ENCODE measurements at places on chromosomes 3 and 15.

DNA sequence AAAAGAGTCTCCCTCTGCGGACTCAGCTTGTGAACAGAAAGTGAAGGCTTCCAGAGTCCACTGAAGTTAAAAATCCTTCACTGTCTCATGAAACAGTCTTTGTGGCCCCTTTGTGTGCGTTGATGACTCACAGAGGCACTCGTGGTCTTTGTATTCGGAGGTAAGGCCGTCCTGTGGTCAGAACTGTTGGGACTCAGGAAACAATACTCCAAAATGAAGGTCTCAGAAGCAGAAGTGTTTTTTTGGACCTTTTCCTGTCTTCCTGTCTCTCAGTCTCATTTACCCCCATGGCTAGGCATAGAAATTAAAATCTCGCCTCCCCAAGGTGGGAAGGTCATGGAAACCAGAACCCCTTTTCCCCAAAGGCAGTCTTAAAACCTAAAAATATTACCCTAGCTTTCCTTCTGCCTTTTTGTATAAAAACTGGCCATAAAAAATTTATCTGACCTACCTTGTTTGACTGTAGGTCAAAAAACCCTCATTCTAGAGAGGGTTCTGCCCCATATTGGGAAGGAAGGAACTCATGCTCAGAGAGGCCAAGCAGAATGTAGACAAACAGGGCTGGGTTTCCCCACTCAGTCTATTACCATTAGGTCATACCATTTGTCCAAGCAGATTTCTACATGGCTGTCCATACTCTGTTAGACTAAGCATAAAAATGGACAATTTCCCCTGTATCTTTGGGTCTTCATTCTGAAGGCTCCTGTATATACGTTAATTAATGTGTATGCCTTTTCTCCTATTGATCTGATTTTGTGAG is 19.1 kb upstream of the EPB42 start:
- DNase-seq, result no peak

- no peak for DNase-seq
These were observed 255.4 kb upstream of the UBE2E1 start for GRCh38 chr3:23550402-23550801.

DNA sequence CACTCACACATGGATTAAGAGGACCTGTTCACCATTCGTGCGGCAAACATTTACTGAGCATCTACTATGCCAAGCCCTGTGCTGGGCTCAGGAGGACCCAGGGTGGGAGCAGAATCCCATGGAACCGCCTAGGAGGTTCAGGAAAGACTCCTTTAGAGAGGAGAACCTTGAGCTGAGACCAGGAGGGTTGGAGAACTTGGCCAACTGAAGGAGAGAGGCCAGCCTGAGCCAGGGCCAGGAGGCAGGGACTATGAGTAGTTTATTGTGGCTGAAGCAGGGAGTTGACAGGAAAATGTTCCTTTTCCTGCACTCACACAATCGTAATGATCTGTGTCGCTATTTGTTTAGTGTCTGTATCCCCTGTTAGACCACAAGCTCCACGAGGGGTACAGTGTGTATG is 71.3 kb downstream of the SLC30A4 start:
- no peak for DNase-seq

DNA sequence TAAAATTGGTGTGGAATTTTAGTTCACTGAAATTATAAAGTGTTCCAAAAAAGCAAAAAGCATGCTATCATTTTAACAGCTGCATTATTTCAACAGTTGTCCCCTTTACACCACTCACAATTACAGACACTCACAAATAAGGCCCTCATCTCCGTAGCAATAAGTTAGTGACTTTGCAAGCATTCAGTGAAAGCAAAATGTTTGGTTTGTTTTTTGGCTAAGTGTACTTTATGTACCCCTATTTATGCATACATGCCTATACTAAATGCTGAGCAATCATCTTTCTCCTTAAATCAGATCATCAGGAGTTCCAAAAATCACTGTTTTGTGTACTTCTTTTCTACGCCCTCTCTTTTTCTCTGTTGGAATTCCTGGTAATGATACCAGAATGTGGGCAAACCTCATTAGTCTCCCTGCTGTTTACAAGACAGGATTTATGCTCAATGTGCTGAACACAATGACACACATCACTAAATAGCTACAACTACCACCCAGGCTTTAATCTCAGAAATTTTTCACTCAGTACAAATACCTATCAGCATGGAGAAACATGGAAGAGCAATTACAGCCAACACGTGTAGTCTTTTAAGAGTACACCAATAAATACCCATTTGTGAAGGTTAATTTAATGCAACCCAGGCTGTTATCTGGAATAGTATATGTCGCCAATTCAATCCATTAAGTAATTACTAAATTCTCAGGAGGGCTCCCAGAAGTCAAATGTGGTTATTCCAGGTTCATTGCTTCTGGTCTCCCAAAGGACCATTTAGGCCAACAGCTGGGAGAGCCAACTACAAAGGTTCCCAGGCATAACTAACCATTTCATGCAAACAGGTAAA is 12.0 kb downstream of the ALDH1A2 start:
- no peak for DNase-seq
